CD4-positive, CD25-positive, alpha-beta regulatory T cell (primary cell): ENCODE measurements at places on chromosomes 2 and 18.
A peak's percentile ranks its signal among the peaks of the same experiment; 100 is the strongest.

GRCh38 chr18:68186039-68186438, 528.9 kb downstream of the TMX3 start:
- no peak for DNase-seq
- H3K36me3 ChIP-seq = no peaks in the 10 kb centered on the region
- H3K4me3 ChIP-seq = no peak overlapping the region
- H3K27me3 ChIP-seq = no peaks in the 10 kb centered on the region

- no peak overlapping the region for H3K4me3 ChIP-seq
- no peaks in the 10 kb centered on the region for H3K36me3 ChIP-seq
- no peak for DNase-seq
- H3K27ac ChIP-seq = no peak overlapping the region
These were observed 4.7 kb downstream of the RTKN start for GRCh38 chr2:74436848-74437695.

GRCh38 chr2:232476791-232477190, 10.8 kb downstream of the ECEL1 start:
- no peaks in the 10 kb centered on the region for H3K36me3 ChIP-seq
- DNase-seq = no peak
- H3K27ac ChIP-seq = no peak overlapping the region
- H3K4me3 ChIP-seq = no peak overlapping the region
- H3K4me1 ChIP-seq = no peaks in the 10 kb centered on the region

DNA sequence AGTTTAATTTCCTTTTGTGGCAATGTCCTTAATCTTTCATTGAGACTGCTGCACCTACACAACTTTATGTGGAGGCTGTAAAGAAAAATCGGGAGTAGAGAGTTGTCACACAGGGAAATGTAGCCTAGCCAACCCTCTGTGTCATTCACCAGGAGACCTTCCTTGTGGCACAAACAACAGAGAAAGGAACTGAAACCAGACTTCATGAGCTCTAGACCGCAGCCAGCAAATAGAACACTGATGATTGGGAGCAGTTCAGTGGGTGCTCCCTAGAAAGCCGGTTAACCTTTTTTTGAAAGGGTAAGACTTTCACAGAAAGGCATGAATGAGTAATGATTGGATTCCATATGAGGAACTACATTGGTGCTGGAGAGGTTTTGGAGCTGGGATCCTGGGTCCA, 1752.4 kb upstream of the CELF4 start:
- H3K27me3 ChIP-seq = no peaks in the 10 kb centered on the region
- H3K36me3 ChIP-seq = no peaks in the 10 kb centered on the region

GRCh38 chr2:58709687-58710354, 468.7 kb upstream of the FANCL start:
- no peak overlapping the region for H3K4me3 ChIP-seq
- no peaks in the 10 kb centered on the region for H3K4me1 ChIP-seq
- no peak for DNase-seq
- H3K27me3 ChIP-seq = no peaks in the 10 kb centered on the region
- no peak overlapping the region for H3K27ac ChIP-seq
- no peaks in the 10 kb centered on the region for H3K36me3 ChIP-seq

DNA sequence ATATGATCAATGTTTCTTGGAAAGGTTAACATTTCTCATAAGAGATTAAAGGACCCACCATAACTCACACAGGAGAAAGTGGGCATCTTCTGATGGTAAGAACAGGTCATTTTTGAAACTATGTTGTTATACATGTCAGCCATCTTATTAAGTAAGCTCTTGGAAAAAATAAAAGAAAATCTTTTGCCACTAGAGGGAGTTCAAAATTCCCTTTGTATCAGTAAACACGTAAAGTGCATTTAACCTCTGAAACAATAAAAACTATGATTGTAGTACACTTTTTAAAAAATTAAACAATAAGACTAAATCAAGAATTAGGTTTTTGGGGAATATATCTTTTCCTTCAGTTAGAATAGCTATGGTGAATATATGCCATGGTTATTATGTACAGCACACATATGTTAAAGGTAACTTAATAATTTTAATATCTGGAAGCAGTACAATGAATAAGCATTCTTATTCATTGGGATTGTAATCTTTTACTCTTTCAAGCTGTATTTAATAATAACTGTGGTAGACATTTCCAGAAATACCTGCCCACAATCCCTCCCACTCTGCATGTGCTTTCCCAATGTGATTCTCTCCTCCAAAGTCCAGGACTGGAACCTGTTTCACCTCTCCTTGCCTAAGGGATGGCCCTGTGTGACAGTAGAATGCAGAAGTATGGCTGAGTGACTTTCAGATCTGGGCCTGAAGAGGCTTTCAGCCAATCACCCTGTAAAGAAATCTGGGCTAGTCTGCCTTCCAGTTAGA, 64.2 kb downstream of the RBMS1 start:
- H3K36me3 ChIP-seq = no peaks in the 10 kb centered on the region
- DNase-seq = no peak
- H3K27ac ChIP-seq = no peak overlapping the region
- peak overlapping the region; percentile 55 for H3K4me3 ChIP-seq

- no peaks in the 10 kb centered on the region for H3K27me3 ChIP-seq
- DNase-seq = no peak
- H3K27ac ChIP-seq = no peak overlapping the region
These were observed 27.9 kb downstream of the PXDN start for GRCh38 chr2:1716441-1716840.

- H3K4me3 ChIP-seq = no peak overlapping the region
- no peaks in the 10 kb centered on the region for H3K4me1 ChIP-seq
- no peak overlapping the region for H3K27ac ChIP-seq
- no peak for DNase-seq
- H3K36me3 ChIP-seq = no peaks in the 10 kb centered on the region
These were observed 770.8 kb downstream of the DSC3 start for GRCh38 chr18:30271716-30272115.

DNA sequence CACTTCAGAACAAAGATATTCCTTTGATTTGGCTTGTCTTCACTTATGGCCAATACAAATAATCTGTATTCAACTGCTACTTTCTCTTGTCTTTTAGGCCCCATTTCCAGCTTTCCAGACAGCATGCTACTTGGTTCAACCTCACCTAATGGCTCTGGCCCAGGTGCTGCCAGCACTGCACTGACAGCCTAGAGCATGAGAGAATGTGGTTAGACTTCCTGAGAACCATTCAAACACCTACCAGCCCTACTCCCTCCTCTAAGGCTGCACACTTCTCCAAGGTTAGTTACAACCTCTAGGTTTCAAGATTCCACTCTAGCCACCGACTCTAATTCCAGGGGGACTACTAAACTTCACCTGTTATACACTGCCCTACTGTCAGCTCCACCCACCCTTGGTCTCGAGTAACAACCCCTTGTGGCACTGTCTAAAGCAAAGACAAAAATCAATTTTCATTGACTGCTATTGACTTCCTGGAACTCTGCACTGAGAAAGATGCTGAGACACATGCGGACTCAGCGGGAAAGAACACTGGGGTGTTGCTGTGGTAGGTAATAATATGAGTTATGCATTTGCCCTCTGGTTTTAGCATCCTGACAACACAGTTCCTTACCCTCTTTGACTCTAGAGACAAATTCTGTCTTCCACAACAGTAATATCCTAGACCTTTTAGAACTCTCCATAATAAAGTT, 38.2 kb downstream of the PLEKHM3 start:
- H3K36me3 ChIP-seq = no peaks in the 10 kb centered on the region
- no peak overlapping the region for H3K4me3 ChIP-seq
- peak; percentile 7 for DNase-seq

DNA sequence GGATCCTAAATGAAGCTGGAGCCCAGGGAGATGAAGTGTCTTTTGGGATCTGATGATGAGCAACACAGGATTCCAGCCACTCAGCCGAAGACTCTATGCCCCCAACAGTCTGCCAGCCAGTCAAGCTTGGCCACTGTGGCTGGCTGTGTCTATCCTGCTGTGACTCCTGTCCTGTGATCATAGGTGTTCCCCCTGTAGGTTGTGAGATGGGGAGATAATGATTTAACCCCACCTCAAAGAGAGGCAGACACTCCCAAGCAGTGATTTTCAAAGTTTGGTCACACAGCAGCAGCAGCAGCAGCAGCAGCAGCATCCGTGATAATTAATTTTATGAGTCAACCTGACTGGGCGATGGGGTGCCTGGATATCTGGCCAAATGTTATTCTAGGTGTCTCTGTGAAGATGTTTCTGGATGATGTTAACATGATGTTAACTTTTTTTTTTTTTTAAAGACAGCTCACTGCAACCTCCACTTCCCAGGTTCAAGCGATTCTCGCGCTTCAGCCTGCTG, 21.4 kb upstream of the RHOB start:
- H3K27ac ChIP-seq = no peak overlapping the region
- no peaks in the 10 kb centered on the region for H3K27me3 ChIP-seq
- DNase-seq = no peak
- H3K4me1 ChIP-seq = peaks cover 11% of the 10 kb centered on the region
- H3K36me3 ChIP-seq = no peaks in the 10 kb centered on the region

GRCh38 chr2:239577935-239578334, 177.1 kb upstream of the HDAC4 start:
- no peaks in the 10 kb centered on the region for H3K27me3 ChIP-seq
- no peak overlapping the region for H3K4me3 ChIP-seq
- H3K36me3 ChIP-seq = no peaks in the 10 kb centered on the region
- H3K27ac ChIP-seq = no peak overlapping the region
- no peak for DNase-seq

- no peak overlapping the region for H3K4me3 ChIP-seq
- no peak for DNase-seq
- H3K27me3 ChIP-seq = peaks cover 5% of the 10 kb centered on the region
- H3K4me1 ChIP-seq = no peaks in the 10 kb centered on the region
- H3K36me3 ChIP-seq = no peaks in the 10 kb centered on the region
These were observed 35.0 kb downstream of the TMEFF2 start for GRCh38 chr2:192159736-192160135.

DNA sequence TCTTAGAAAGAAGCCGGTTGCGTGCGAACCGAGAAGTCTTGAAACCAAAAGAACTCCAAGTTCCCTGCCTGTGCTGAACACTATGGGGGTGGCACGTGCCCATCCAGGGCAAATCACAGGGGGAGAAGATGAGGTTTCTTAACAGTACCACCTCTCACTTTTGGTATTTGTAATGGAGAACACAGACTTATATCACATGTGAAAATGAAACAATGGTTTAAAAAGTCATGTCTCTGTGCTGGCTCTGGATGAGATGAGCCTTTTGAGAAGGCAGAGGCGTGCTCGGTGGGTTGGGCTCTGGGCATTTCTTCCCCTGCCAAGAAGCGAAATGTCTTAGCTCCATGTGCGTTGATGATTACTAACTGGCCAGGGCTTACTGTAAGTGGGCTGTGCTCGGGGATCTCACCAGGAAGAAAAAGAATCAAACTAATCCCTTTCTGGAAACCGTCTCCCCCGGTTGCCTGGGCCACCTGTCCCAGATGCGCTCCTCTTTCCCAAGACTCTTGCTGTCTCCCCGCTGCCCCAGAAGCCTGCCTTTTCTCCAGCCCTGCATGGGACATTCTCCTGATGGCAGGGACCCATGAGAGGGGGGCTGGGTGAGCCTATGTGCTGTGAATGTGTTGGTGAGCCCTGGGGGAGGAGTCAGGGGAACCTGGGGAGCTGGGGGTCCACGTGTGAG, 252.9 kb downstream of the PRKCE start:
- H3K27ac ChIP-seq = no peak overlapping the region
- H3K4me1 ChIP-seq = no peaks in the 10 kb centered on the region
- no peaks in the 10 kb centered on the region for H3K36me3 ChIP-seq
- DNase-seq = peak; percentile 75

GRCh38 chr2:160294339-160294803, 94.3 kb upstream of the ITGB6 start:
- H3K4me1 ChIP-seq = no peaks in the 10 kb centered on the region
- DNase-seq = peak; percentile 37
- H3K4me3 ChIP-seq = no peak overlapping the region
- H3K27ac ChIP-seq = no peak overlapping the region
- peaks cover 31% of the 10 kb centered on the region for H3K36me3 ChIP-seq
- no peaks in the 10 kb centered on the region for H3K27me3 ChIP-seq

DNA sequence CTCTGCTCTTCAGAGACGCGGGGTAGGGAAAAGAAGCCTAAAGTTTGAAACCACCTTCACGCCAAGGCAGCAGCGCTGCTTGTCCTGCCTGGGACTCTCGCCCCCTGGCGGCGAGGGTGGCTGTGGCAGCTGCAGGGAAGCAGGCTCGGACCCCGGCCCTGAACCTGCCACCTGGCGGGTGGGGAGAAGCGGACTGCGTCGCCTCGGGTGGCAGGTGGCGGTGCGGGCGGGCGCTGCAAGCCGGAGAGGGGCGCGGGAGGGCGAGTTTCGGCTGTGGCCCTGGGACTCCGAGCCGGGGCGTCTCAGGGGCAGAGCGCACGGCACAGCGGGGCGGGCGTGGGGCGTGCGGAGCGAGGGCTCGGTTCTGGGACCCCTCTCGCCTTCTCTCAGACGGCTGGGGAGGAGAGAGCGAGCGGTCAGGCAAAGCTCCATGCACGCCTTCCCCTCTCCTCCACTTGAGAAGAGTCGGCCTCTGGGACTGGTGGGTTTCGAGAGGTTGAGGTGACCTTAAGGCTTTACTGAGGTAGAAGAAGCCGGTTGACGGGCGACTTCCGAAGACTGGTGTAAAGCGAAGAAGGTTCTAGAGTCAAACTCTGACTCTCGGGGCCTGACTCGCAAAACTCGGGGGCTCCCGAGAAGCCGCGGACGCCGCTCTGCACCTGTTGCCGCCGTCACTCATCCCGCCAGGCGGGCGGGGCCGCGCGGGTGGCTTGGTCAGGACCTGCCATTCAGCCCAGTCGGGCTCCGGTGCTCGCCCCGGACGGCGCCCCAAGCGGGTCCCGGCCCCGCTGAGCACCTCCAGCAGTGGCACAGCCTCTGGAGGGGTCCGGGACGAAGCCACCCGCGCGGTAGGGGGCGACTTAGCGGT, 1.1 kb upstream of the BOLL start:
- no peaks in the 10 kb centered on the region for H3K36me3 ChIP-seq
- DNase-seq = peak; percentile 54
- H3K4me3 ChIP-seq = peak overlapping the region; percentile 69

DNA sequence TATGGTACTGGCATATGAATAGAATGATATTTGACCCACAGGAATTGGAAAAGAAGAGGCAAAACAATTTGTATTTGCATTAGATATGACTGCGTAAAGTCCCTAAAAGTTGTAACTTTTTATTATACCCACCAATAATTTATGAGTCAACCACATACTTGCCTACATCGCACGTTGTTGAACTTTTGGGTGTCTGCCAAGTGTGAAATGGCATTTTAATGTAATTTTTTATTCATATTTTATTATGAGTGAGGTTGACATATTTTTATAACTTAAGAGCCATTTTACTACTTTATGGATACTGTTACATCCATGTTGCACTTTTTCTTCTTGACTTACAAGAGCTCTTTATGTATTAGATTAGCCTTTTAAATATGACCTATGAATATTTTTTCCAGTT, 4.6 kb downstream of the DSC2 start:
- H3K4me3 ChIP-seq = no peak overlapping the region
- H3K4me1 ChIP-seq = no peaks in the 10 kb centered on the region
- H3K27me3 ChIP-seq = no peaks in the 10 kb centered on the region
- no peak for DNase-seq

GRCh38 chr18:75090336-75090735, 118.6 kb downstream of the PTGR3 start:
- no peak for DNase-seq
- H3K27ac ChIP-seq = no peak overlapping the region
- H3K36me3 ChIP-seq = no peaks in the 10 kb centered on the region
- H3K4me1 ChIP-seq = no peaks in the 10 kb centered on the region
- no peak overlapping the region for H3K4me3 ChIP-seq

GRCh38 chr2:17625446-17625845, 85.0 kb downstream of the VSNL1 start:
- H3K4me1 ChIP-seq = no peaks in the 10 kb centered on the region
- H3K4me3 ChIP-seq = no peak overlapping the region
- DNase-seq = no peak
- no peak overlapping the region for H3K27ac ChIP-seq
